Muscle of arm (tissue), 14 donors: ENCODE measurements at places on chromosomes 16 and 17. TPM values are rescaled to one million over a fixed set of nuclear protein-coding genes. Genes with fewer than 3 reads are reported as not detected.

GRCh38 chr17:80750263-80750662 lies 205.6 kb downstream of the RPTOR start:
- DNase-seq = no peak

DNA sequence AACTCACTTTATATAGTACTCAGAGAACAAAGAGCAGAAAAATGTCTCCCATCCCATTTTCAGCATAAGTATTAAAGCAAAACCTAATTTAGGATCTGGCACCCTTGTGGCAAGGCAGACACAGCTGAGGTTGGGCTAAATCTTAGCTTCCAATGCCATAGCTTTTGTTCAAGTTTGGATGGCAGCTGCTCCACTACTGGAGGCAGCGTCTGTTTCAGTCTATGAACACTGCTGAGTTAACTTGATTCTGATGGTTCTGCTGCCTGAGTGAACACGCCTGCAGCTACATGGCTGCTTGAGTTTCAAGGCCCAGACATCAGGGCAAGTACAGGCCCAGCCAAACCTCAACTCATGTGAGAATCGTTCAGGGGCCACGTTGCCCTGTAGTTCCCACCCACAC lies 178.2 kb upstream of the RPH3AL start:
- no peak for DNase-seq

GRCh38 chr17:72470121-72470705 lies 349.4 kb downstream of the SOX9 start:
- no peak for DNase-seq

- no peak for DNase-seq
Observed at GRCh38 chr16:65125871-65126270, 4.0 kb upstream of the CDH11 start.

DNA sequence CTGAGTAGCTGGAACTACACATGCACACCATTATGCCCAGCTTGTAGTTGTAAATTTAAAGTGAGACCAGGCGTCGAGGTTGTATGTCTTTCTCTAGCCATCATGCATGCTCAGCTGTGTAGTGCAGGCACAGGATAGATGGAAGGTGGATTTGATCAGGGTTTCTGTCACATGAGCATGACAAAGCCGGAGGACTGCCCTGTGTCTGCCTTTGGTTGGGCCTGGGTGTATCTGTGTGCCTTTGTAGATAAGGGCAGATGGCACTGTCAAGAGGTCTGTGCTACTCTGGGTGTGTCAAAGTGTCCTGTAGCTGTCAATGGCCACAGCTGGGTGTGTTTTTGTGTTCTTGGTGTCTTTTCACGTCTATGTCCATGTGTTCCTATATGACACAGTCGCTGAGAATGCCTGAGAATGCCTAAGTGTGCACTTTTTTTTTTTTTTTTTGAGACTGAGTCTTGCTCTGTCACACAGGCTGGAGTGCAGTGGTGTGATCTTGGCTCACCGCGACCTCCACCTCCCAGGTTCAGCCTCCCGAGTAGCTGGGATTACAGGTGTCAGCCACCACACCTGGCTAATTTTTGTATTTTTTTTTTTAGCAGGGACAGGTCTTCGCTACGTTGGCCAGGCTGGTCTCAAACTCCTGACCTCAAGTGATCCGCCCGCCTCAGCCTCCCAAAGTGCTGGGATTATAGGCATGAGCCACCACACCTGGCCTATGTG lies 4.1 kb upstream of the NAGS start:
- no peak for DNase-seq

- no peak for DNase-seq
Observed at GRCh38 chr16:67006930-67007658, 18.7 kb downstream of the CES4A start.

DNA sequence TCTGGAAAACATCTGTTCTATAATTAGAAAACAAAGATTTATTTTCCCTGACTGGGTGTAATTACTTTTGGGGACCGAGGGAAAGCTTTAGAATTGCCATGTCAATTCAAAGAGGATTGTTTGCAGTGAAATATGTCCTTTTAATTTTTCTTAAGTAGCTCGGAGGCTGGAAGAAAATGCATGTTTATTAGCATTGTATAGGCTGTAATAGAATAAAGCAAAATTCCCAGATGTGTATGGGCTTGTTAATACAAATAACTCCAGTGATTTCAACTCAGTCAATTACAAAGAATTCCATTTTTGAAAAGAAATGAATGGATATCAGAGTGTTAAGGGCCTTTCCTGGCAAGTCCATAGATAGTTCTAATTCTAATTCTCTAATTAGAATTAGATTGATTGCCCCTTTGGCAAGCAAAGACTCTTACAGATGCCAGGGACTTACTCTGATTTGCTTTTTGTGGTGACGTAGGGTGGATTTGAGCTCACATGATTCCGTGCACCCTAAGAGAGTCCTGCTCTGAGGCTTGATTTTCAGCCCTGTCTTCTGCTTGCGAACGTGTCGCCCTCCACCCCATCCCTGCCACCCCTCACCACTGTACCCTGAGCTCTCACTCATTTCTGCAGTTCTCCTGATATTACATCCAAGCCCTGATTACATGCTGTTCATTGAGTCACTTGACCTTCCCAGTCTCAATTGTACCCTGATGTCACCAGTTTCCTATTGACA lies 70.0 kb upstream of the FAM20A start:
- DNase-seq = no peak

DNA sequence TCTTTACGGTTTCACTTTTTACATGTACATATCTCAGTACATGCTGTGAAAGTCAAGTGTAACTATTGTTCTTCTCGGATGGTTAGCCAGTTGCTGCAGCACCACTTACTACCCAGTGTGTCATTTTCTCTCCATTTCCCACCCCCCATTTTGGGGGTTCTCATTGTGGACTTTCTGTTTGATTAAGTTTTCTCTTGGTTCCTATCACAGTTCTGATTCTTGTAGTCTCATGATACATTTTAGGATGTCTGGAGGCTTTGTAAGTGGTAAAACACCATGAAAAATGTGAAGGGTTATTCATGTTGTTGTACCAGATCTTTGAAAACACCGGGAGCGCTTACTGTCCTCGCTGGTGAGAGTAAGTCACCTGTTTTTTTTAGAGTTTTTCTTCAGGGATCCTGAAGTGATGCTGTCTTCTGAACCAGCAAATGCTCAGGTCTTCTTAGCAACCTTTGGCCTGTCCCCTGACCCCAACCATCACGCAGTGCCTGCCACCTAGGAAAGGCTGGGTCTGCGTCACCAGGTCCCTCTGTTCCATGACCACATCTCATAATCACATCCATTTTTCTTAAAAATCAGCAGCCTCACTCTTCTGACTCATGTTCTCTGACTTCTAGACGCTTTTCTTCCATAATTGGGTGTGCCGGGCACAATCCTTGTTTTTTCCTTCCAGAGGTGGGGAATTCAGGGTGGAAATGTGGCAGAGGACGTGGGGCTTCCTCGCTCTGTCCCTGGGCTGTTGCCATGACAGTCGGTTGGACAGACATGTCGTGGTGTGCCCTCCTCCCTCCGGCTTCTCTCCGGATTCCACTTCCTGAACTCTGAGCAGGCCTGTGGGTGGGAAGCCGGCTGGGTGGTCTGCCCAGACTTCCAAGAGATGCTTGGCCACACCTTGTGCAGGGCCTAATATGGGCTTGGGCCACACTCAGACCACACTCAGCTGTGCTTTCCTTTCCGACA lies 102.6 kb downstream of the NTN1 start:
- DNase-seq = no peak

GRCh38 chr16:88782454-88783390 lies 2.3 kb downstream of the PIEZO1 start:
- DNase-seq = no peak

DNAAF1 gene
- 0.51 TPM for polyA plus RNA-seq
